ENCODE measurements at places on chromosomes 5 and 9.

GRCh38 chr5:54854883-54855581, 130.4 kb downstream of the ESM1 start:
- DNase-seq, result no peak

DNA sequence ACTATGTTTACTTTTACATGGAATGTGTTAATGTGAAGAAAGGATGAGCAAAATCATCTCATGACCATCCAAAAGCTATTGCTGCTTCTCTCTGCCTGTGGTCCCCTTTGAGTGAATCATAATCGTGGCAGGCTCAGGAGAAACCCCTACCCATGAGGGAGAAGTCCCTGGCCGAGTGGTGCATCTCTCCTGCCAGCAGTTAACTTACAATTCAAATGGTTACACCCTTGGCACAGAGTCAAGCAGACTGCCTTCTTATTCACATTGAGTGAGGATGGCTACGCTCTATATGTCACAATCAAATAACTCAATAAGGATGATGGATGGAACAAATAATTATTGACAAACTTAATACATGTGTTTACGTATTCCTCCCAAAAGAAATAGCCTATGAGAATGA, 179.1 kb downstream of the FGF1 start:
- no peak for DNase-seq

GRCh38 chr9:112218908-112219307, 43.8 kb upstream of the SUSD1 start:
- no peak for DNase-seq

GRCh38 chr5:4651806-4652565, 488.1 kb upstream of the ADAMTS16 start:
- DNase-seq, result no peak

DNA sequence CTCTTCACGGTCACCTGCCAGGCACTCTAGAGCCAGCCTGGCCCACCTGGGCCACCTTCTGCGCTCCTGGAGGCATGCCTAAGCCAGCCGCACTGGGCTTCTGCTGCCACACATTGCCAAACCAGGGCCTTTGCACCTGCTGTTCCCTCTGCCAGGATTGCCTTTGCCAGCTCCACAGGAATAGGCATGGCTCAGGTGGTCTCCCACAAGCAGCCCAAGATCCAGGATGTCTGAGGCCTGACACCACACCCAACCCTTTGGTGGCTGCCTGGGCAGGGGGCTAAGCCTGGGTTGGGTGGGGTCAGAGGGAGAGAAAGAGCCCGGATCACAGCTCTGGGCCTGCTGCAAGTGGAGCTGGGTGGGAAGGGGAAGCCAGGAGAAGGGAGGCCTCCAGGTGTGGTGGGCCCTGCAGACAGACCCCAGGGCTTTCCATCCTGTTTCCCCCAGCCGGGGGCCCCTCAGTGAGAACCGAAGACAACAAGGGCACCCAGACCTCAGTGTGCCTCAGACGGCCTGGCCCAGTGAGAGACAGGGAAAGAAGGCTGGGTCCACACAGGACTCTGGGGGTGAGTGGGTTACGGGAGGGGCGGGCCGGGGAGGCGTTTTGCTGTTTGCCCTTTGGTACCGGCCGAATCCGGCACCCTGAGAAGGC, 672 bp upstream of the SUSD3 start:
- DNase-seq, result no peak

- DNase-seq, result no peak
Observed at GRCh38 chr9:107638521-107639310, 149.1 kb upstream of the KLF4 start.

DNA sequence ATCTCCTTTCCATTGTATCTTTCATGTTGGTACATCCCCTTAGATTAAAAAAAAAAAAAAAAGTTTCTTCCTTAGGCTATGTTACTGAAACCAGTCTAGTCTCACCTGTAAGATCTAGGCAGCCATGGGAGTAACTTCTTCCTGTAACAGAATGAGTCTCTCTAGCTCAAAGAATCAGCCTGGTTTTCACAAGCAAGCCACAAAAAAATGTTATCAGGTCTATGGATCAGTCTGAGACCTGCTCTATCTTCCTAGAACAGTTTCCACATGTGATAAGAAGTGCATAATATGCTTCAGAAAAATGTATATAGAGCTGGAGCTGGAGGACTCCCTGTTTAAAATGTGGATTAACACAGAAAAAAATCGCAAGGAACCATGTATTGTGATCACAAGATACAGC, 53.8 kb downstream of the ARRDC3 start:
- DNase-seq, result no peak

- no peak for DNase-seq
Observed at GRCh38 chr9:105439428-105439827, 8.4 kb upstream of the FSD1L start.

- DNase-seq, result no peak
Observed at GRCh38 chr5:174354571-174354970, 309.1 kb downstream of the NSG2 start.

- no peak for DNase-seq
Observed at GRCh38 chr9:110668570-110669167, at the start of gene MUSK. Gene MUSK (plus strand): TSS chr9:110668791. CDS start chr9:110668905, 114 bp downstream.

- no peak for DNase-seq
Observed at GRCh38 chr9:82275258-82275927, 286.8 kb downstream of the SPATA31D1 start.

- DNase-seq, result no peak
Observed at GRCh38 chr5:122908108-122908507, 62.7 kb downstream of the SNX24 start.

GRCh38 chr9:9750719-9751118, 862.1 kb downstream of the PTPRD start:
- DNase-seq, result no peak

- DNase-seq, result no peak
Observed at GRCh38 chr5:42886635-42887034, 74.9 kb upstream of the SELENOP start.

Data from stimulated activated CD8-positive, alpha-beta memory T cell treated with anti-CD3 and anti-CD28 coated beads, Interleukin-7, amount 100 ng/mL, for 1 hour (primary cell).